Activated CD4-positive, alpha-beta T cell treated with anti-CD3 and anti-CD28 coated beads for 36 hours (primary cell): ENCODE measurements at places on chromosomes 1 and 21.

DNA sequence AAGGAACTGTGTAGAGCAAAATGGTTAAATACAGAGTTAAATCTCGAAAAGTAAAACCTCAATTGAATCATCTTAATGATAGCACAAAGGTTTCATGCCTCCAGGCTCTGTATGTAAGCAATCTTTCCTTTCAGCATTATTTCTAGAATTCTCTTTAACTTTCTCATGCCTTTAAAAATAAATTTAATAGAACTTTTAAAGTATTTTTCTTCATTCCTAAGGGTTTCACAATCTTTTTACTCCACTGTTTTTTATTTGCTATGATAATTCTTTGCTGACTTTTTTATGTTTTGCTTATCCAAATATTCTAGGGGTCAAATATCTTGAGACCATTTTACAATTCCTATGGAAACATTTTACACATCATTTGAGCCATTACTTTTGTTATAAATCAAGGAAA lies 288.0 kb downstream of the BACH1 start:
- H3K27ac ChIP-seq = no peak overlapping the region
- H3K36me3 ChIP-seq = no peaks in the 10 kb centered on the region
- H3K4me1 ChIP-seq = no peaks in the 10 kb centered on the region
- no peak for DNase-seq

DNA sequence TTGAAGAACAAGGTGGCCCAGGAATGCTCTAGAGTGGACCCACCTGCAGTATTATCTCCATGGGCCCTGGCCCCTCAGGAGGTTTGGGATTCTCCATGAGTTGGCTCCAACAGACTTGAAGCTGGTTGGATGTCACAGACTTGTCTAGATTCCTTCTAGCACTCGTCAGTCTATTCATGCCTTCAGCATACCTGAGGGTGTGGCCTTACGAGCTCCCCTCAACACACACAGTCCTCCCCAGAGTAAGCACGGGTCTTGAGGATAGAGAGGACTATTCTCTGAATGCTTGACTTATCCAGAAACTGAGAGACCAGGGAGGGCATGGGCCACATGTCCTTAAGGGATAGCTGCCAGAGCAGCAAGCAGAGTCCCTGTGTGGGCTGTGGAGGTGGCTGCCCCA lies 45.9 kb upstream of the COL6A1 start:
- peaks cover 10% of the 10 kb centered on the region for H3K4me1 ChIP-seq
- no peak for DNase-seq
- no peaks in the 10 kb centered on the region for H3K27me3 ChIP-seq
- no peaks in the 10 kb centered on the region for H3K36me3 ChIP-seq
- no peak overlapping the region for H3K27ac ChIP-seq
- no peak overlapping the region for H3K4me3 ChIP-seq

DNA sequence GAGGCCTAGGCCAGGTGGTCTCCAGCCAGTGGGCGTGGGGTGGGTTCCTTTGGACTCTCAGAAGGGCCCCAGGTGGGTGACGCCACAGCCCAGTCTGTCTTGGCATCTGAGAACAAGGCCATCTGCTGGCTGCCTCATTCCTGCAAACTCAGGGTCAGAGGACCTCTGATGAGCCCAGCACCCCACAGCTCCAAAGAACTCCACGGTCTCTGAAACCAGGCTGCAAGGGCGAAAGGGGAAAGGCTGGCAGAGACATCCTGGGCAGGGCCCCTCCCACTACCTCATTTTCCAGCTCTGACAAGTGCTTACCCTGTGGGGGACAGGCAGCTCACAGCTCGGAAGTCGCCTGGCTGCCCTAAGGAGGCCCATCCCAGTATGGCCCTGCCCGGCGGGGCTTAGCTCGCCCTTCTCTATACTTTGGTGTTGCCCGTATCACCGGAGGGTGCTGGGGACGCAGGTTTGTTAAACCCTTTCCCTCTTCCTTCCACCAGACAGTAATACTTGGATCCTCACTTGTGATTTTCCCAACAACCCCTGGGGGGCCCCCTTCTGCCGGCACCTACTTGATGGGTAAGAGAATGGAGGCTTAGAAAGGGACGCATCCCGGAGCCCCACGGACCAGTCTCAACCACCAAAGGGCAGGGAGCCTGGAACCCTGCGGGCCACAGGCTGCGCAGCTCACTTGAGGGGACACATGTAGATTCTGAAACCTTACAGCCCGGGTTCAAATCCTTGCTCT lies 10.9 kb upstream of the EDN2 start:
- peak overlapping the region; percentile 50 for H3K4me3 ChIP-seq
- peaks cover 18% of the 10 kb centered on the region for H3K27me3 ChIP-seq
- DNase-seq = peak; percentile 61
- H3K36me3 ChIP-seq = no peaks in the 10 kb centered on the region

DNA sequence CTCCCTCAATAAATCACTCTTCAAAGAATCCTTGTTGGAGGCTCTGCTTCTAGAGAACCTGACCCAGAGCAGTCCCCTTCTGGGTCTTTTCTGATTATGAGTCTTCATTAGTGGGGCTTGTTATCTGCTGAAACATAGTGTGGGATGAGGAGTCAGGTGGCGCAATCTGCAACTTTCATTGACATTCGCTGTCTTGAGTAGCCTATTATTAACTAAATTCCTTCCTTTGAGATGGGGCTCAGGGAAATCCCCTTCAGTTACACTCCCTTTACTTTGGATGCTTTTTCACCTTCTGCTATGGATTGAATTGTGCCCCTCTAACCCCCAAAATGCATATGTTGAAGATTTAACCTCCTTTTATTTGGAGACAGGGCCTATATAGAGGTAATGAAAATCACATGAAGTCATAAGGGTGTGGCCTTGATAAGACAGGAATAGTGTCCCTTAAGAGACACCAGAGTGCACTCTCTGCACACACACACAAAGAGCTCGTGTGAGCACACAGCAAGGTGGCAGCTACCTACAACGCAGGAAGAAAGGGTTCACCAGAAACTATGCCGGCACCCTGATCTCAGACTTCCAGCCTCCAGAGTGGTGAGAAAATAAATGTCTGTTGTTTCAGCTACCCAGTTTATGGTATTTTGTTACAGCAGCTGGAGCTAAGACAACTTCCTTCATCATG lies 19.5 kb downstream of the DIO1 start:
- no peak overlapping the region for H3K27ac ChIP-seq
- H3K36me3 ChIP-seq = peaks cover 10% of the 10 kb centered on the region
- no peak for DNase-seq
- no peak overlapping the region for H3K4me3 ChIP-seq
- H3K4me1 ChIP-seq = peaks cover 9% of the 10 kb centered on the region
- H3K27me3 ChIP-seq = no peaks in the 10 kb centered on the region

DNA sequence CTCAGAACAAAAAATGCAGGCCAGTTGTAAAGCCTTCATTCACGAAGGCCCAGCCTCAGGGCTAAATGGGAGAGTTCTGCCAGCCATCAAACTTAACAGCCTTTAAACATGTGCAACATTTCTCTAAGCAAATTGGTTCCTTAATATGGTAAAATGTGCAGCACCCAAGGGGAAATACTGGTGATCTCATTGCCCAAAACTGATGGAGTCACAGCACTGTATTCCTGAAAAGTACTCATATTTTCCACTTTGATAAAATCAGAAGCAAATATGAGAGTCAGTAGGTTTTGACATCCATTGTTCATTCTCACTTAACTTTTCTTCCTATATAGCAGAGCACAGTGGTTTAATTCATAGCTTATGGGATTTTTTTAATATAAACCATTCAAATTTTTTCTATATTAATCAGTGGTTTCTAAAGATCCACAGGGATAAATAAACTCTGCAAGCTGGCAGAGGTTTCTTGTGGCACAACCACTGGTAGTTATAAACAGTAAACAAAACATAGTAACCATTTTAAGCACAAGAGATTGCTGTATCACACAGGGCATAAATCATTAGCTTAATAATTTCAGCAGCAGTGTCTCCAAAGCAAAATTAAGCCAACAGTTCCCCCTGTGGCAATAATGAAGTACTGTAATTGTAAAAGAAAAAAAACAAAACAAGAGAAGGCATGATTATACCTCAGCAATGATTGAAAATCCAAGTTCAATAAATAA lies 106.9 kb upstream of the LYPLAL1 start:
- H3K27me3 ChIP-seq = peaks cover 2% of the 10 kb centered on the region
- H3K4me1 ChIP-seq = peaks cover 3% of the 10 kb centered on the region
- no peak overlapping the region for H3K27ac ChIP-seq
- H3K36me3 ChIP-seq = no peaks in the 10 kb centered on the region
- no peak overlapping the region for H3K4me3 ChIP-seq

DNA sequence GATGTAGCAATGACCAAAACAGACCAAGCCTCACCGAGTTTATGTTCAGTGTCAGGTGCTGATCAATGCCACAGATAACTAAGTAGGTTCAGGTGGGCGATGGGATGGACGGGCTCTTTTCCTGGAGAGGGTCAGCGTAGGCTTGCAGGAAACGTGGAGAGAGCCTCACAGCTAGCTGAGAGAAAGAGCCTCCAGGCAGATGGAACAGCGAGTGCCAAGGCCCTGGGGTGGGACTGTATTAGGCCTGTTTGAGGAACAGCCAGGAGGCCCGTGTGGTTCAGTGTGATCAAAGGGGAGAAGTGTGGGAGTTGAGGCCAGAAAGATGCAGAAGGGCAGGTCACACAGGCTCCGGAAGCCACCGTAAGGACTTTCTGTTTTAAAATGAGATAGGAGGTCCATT lies 7.3 kb upstream of the UTS2 start:
- peaks cover 5% of the 10 kb centered on the region for H3K4me1 ChIP-seq
- H3K27ac ChIP-seq = no peak overlapping the region
- peaks cover 3% of the 10 kb centered on the region for H3K27me3 ChIP-seq

- no peaks in the 10 kb centered on the region for H3K27me3 ChIP-seq
- H3K4me3 ChIP-seq = no peak overlapping the region
Measured at GRCh38 chr1:232225336-232226131, 404.4 kb downstream of the SIPA1L2 start.

DNA sequence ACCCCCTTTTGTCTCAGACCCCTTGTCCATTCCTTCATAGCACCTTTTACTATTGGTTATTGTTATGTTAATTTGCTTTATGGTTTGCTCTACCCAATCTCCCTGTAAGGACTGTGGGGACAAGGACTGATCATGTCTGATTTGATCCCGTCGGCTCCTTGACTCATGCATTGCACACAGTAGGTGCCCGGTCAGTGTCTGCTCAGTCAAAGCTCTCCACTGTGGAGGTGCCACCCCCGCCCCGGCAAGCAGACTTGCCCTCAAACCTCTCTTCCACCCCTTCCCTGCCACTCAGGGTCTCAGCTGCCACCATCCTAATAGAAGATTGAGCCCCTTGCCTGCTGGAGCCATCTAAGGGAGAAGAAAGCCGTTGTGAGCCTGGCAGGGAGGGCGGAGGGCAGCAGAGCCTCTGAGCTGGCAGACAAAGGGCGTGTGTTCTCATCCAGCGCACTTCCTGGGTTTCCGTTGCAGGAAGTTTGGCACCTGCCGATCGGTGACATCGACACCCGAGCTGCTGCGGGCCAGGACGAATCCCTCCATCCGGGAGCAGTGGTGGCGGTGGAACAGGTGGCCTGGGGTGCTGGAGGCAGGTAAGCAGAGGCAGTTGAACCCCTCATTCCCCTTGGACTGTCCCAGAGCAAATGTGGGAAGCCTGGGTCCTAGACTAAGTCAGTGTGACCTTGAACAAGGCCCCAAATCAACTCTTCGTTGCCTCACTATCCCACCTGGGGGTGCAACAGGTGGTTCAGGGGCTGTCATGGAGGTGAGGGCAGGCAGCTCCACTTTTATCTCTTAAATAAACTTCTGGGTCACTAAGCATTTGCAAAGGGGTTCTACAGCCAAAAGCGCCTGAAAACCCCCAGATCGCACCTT lies 2.2 kb upstream of the FBLIM1 start:
- peak; percentile 34 for DNase-seq
- no peak overlapping the region for H3K4me3 ChIP-seq
- H3K27ac ChIP-seq = no peak overlapping the region
- H3K4me1 ChIP-seq = peaks cover 8% of the 10 kb centered on the region
- H3K36me3 ChIP-seq = no peaks in the 10 kb centered on the region

GRCh38 chr1:94530373-94530878 lies 11.1 kb downstream of the F3 start:
- no peak overlapping the region for H3K4me3 ChIP-seq
- H3K4me1 ChIP-seq = no peaks in the 10 kb centered on the region
- no peak for DNase-seq
- H3K27ac ChIP-seq = no peak overlapping the region

- H3K27me3 ChIP-seq = no peaks in the 10 kb centered on the region
- H3K27ac ChIP-seq = no peak overlapping the region
- H3K4me1 ChIP-seq = no peaks in the 10 kb centered on the region
- no peak overlapping the region for H3K4me3 ChIP-seq
- H3K36me3 ChIP-seq = no peaks in the 10 kb centered on the region
- no peak for DNase-seq
Measured at GRCh38 chr1:216332003-216332402, 91.2 kb downstream of the USH2A start.

- peaks cover 17% of the 10 kb centered on the region for H3K27me3 ChIP-seq
- no peaks in the 10 kb centered on the region for H3K36me3 ChIP-seq
- H3K4me3 ChIP-seq = no peak overlapping the region
- no peaks in the 10 kb centered on the region for H3K4me1 ChIP-seq
Measured at GRCh38 chr1:192846950-192847349, 38.1 kb downstream of the RGS2 start.

- H3K27ac ChIP-seq = no peak overlapping the region
- H3K4me1 ChIP-seq = no peaks in the 10 kb centered on the region
- no peak overlapping the region for H3K4me3 ChIP-seq
- H3K27me3 ChIP-seq = no peaks in the 10 kb centered on the region
- no peak for DNase-seq
Measured at GRCh38 chr1:61626816-61627215, 98.1 kb downstream of the TM2D1 start.

GRCh38 chr1:174039027-174039426 lies 16.9 kb upstream of the RC3H1 start:
- no peaks in the 10 kb centered on the region for H3K36me3 ChIP-seq
- DNase-seq = no peak
- no peak overlapping the region for H3K4me3 ChIP-seq
- no peaks in the 10 kb centered on the region for H3K4me1 ChIP-seq

DNA sequence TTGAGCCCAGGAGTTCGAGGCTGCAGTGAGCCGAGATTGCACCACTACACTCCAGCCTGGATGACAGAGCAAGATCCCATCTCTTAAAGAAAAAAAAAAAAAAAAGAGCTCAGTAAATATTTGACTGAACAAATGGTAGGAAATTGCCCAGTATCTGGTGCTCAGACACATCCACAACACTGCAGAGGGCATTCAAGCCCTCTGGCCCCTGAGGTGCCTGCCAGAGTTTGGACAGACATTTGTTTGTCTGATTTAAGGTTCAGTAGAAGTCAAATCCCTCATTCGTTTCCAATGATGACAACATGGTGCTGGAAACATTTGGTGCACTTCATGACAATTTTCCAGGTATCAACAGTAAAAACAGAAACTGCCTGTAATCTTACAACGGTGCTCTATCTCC lies 86.6 kb downstream of the HLCS start:
- H3K36me3 ChIP-seq = peaks cover 39% of the 10 kb centered on the region
- H3K27ac ChIP-seq = no peak overlapping the region
- DNase-seq = no peak
- H3K4me3 ChIP-seq = no peak overlapping the region
- no peaks in the 10 kb centered on the region for H3K27me3 ChIP-seq
- no peaks in the 10 kb centered on the region for H3K4me1 ChIP-seq

GRCh38 chr1:243595527-243596210 lies 254.4 kb downstream of the AKT3 start:
- peaks cover 21% of the 10 kb centered on the region for H3K36me3 ChIP-seq
- peaks cover 30% of the 10 kb centered on the region for H3K4me1 ChIP-seq
- DNase-seq = peak; percentile 30
- no peaks in the 10 kb centered on the region for H3K27me3 ChIP-seq
- H3K4me3 ChIP-seq = peak overlapping the region; percentile 23
